ENCODE measurements at places on chromosomes 1 and 21. TPM values are rescaled to one million over a fixed set of nuclear protein-coding genes. Genes with fewer than 3 reads are reported as not detected.

The CA14 gene
- polyA plus RNA-seq: 0.66 TPM

DNA sequence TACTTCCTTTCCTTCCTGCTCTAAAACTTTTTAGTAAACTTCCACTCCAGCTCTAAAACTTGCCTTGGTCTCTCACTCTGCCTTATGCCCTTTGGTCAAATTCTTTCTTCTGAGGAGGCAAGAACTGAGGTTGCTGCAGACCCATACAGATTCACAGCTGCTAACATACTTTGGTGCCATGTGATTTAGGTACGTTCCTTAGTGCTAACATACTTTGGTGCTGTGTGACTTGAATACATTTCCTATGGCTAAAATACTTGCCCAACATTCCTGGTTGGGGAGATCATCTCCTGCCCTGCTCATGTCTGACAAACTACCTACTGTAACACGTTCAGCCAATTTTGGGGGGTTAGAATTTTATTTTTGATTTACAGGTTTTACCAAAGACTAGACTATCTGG, 6.8 kb upstream of the ZBTB40 start:
- DNase-seq: no peak

- DNase-seq: no peak
These were observed 162.1 kb downstream of the GRIK3 start for GRCh38 chr1:36872126-36872754.

- peak; percentile 94 for DNase-seq
These were observed 8.8 kb downstream of the UBE2J2 start for GRCh38 chr1:1264868-1265272.

DNA sequence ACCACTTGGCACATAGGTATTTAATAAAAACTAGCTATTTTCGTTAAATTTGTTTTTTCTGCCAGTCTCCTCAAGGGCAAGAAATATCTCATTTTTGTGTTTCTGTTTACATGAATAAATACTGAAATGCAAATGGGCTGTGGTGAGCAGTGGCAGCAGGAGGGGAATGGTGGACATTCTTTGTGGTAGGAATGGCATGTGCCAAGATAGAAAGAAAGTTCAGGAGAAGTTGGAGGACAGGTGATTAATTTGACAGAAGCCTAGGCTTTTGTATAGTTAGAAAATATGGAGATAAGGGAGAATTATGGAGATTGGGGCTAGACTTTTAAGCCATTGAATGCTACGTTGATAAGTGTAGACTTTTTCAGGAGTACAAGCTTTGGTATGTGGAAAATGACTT, 8.6 kb downstream of the RAP1A start:
- no peak for DNase-seq

The LIPI gene
- not detected for polyA plus RNA-seq

DNA sequence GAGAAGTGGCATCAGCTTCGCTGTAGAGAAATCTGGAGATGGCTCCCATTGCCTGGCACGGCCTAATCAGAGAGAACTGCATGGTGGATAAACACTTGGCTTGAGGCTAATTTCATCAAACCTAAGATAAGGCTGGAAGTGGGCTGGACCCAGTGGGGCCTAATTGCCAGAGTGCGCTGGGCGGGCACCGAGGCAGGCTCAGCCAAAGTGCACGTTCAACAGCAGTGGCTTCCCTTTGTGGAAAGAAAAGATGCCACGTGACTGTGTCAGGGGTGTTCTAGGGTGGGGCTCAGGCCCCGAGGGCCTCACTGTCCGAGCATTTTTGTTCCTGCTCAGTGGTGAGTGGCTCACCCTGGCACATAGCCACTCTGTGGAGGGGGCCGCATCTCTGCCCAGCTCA, 5.8 kb downstream of the PLCH2 start:
- no peak for DNase-seq

GRCh38 chr1:18351735-18352134, 129.0 kb upstream of the KLHDC7A start:
- DNase-seq: no peak

DNA sequence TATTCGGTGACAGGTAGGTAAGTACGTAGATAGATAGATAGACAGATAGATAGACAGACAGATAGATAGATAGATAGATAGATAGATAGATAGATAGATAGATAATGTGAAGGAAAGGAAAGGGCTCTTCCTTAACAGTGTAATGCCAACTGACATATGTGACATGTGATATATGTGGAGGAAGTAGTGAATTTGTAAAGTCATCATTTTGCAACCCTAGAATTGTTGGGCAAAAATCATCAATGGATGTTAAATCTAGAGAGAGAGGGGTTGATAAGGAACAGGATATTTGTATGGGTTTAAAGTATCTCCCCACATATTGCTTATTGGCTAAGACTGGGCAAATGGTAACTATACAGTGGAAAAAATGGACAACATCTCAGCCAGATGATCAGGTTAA, 166.6 kb downstream of the ROR1 start:
- no peak for DNase-seq

GRCh38 chr1:208127792-208128529, 116.2 kb downstream of the PLXNA2 start:
- DNase-seq: no peak

The S100A7A gene
- not detected for polyA plus RNA-seq

DNA sequence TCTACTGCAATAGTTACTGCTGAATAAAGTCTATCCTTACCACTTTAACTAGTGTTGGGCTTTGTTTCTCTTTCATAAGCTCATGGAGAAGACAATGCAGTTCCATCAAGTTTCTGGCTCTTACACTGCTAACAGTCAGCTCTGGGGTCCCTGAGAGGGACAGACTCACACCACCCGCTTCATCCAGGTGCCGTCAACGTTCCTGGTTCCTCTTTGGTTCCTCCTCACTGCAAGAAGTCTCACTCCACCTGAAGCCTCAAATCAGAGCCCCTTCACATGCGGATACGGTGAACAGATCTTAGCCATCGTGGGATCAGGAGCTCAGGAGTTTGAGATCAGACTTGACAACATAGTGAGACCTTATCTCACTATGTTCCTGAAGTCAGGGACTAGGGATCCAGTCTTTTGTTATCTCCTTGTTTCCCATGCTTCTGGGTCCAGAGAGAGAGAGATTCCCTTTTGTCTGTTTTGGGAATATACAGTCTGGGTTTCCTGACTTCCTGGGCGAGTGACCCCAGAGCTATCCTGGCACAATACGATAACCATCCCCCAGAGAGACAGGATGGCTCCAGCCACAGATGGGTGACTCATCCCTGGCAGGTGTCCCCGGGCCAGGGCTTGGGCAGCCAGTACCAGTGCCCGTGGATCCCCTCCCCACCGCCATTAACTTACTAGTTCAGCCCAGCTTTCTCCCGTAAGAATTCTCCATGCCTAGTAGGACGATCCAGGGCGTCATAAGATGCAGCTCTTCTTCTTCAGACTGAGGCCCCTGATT, 14.3 kb upstream of the PCP4 start:
- no peak for DNase-seq

DNA sequence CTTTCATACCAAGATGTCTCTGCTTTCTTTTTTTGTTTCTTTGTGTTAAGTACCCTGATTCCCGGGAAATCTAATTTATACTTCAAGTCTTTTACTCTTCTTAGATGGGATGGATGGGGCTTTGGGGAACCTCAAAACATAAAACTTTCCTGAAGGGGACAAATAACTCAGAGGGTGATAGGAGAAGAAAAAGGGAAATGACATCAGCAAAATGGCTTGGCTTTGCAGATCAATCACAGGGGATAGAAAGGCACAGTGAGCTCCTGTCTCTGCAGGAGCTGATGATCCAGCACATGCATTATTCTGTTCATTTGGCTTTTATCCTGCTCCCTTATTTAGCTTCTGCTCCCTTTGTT, 1.4 kb upstream of the CA14 start:
- peak; percentile 17 for DNase-seq

DNA sequence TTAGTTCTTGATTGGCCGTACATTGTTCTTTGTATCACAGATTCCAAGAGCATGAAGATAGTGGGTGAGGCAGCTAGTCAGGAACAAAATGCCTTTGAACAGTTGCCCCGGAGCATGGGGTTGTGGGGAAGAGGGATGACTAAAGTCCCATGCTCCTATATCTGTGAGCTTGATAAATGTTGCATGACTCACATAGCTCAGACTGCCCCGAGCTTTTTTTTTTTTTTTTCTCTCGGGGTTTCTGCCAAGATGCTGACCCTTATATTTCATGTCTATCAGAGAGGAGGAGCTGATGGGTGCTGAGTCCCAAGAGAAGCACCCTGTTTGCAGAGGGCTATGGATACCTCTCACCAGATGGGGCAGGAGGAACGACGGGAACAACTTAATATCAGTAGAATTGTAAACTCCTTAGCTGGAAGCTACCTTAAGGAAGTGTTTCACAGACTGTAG, 40.6 kb downstream of the SRRM1 start:
- peak; percentile 100 for DNase-seq

The LRRC38 gene
- not detected for polyA plus RNA-seq

DNA sequence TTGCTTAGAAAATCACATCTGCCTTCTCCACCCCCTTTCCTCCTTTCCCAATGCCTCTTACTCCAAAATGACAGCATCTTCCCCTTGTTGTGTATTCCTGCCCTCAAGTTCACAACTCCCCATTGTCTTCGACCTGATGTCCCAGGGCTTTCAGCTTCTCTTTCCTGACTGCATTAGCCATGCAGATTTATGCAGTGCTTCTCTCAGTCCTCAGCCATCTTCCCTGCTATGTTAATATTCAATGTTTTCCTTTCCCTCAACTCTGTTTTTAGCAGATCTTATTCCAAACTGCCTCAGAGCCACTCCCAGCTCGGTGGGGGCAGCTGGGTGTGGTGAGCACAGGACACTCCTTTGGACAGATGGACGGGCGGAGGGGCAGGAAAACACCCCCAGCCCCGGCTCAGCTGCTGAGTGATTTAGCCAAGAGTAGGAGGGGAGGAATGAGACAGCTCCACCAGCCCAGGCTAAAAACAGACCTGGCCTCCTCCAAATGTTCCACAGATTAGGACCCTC, 71.0 kb downstream of the CD2 start:
- no peak for DNase-seq

- DNase-seq: no peak
These were observed 1057.9 kb downstream of the AMY1C start for GRCh38 chr1:104807590-104807989.

- DNase-seq: no peak
These were observed 9.2 kb upstream of the EPHA2 start for GRCh38 chr1:16165073-16165364.

The KLF17 gene
- polyA plus RNA-seq: not detected
